Activated T-helper 1 cell treated with anti-CD3 and anti-CD28 coated beads, Interleukin-2, amount 50 U/mL, for 16 hours (primary cell): ENCODE measurements at places on chromosomes 5 and 9.

DNA sequence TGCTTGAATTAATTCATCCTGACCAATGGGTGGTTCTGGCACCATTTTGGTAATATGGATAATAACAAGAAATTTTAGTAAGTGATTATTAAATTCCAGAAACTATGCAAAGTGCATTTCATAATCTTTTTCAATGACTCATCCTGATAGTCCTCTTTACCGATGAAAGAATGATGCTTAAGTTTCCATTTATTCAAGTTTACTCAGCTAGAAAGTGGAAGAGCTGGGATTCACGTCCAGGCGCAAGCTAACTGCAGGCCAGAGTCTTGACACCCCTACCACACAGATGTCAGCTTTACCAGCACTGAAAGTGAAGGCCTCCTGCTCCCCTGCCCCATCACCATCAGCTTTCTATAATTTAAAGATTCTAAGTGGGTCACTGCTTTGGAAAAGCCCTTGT is 493.5 kb upstream of the WWC1 start:
- no peak for DNase-seq

- DNase-seq = no peak
Measured at GRCh38 chr5:142958944-142959682, 188.9 kb downstream of the ARHGAP26 start.

- peak; percentile 81 for DNase-seq
Measured at GRCh38 chr9:128438343-128439109, 17.3 kb upstream of the ODF2 start.

DNA sequence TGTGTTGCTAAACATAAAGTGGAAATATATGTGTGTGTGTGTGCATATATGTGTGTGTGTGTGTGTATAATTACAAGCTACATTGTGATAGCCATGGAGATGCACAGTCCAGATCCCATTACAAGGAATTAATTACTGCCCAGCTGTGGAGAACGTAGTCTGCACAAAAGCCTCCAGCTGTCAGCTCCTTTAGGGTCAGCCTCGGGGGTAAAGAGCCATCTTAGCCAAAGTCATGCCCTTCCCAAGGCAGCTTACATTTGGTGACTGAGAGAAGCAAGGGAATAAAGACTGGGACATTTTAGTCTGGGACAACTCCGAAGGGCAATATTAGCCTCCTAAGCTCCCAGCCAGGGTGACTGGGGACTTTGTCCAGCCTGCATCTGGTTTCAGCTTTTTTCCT is 21.9 kb upstream of the FOCAD start:
- no peak for DNase-seq

GRCh38 chr9:31314241-31314640 is 1070.2 kb upstream of the ACO1 start:
- no peak for DNase-seq

DNA sequence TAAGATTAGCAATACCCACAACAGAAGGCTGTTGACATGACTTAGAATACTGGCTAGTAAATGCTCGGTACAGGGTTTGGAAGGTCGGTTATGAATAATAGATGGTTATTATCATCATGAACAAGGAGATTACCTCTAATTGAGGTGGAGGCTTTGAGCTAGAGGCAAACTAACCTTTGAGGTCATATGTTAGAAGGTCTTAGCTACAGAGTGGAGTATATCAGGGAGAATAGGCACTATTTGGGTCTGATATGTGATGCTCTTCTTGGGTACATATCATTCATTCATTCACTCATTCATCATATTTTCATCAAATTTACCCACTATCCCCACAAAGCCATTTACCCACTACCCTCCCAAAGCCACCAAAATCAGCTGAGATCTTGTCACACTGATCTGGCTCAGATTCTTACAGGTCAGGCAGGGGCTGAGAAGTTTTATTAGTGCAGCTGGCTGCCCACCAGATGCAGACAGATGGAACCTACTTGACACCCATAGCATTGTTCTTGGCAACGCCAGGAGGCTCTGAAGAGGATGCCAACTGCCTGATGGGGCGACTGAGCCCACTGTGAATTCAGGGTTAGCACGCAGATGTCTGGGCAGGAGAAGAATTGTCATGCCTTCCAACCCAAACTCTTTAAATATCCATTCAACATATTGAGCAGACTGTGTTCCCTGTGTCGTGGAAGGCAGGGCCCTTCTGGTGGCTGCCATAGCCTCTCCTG is 90.2 kb upstream of the SH3PXD2B start:
- no peak for DNase-seq

DNA sequence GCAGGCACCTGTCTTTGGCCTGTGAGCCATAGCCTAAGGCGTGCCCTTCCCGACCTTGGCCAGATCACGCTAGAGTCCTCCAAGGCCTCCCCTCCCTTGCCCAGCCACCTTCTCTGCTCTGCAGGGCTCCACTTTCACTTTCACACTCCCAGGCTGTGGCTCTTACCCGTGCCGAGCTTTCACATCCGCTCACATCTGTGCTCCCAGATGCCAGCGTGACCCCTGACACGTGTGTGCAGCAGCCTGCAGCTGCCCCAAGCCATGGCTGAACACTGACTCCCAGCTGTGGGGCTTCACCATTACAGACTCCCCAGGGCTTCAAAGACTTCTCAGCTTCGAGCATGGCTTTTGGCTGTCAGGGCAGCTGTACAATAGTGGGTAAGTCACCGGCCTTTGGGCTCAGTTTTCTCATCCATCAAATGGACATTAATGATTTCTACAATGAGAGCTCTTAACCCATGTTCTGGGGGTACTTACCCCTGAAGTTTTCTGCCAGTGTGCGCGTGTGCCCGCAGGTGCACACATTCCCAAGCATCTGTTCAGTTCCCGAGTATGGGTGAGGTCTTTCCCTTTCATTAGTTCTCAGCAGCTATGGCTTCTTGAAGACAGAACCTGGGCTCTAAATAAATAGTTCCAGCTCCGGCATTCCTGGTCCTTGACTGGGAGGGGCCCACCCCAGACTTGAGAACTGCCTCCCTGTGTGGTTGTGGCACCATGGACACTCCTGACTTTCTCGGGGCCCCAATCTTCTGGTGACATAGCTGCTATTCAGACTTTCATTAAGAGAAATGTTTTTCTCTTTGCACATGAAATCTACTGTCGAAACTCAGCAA is 118.6 kb downstream of the RGS3 start:
- DNase-seq = peak; percentile 57

DNA sequence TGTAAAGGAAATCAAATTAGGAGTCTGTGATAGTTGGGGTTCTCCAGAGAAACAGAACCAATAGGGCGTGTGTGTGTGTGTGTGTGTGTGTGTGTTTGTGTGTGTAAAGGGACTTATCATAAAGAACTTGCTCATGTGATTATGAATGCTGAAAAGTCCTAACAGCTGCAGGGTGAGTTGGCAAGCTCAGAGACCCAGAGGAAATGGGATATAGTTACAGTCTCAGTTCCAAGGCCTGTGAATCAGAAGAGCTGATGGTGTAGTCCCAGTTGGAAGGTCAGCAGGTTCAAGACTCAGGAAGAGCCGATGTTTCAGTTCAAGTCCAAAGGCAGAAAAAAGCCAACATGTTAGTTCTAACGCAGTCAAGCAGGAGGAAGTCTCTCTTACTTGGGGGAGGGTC is 214.2 kb downstream of the ELAVL2 start:
- DNase-seq = no peak

GRCh38 chr9:32571969-32572899 is 725 bp downstream of the NDUFB6 start:
- peak; percentile 52 for DNase-seq

GRCh38 chr5:15472116-15472515 is 27.9 kb upstream of the FBXL7 start:
- no peak for DNase-seq

GRCh38 chr9:130588416-130588815 is 9.0 kb downstream of the FUBP3 start:
- no peak for DNase-seq

GRCh38 chr9:99361817-99362216 is 139.7 kb downstream of the SEC61B start:
- no peak for DNase-seq

DNA sequence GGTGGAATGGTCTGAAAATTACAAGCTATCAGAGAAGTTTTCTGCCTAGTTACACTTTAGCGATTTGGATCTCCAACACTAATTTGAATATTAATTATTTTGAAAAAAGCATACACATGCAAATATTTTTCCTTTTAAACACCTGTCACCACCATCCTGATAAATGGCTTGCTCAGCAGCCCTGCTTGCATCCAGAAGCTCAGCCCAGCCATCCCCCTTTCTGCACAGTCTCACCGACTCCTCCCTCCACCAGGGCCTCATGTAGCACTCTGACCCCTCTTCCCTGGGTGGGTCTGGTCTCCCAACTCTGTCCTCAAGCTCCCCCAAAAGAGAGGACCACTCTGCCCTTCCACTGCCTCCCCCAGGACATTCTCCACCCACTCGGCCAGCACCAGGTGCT is 70.0 kb downstream of the C5orf15 start:
- DNase-seq = no peak

DNA sequence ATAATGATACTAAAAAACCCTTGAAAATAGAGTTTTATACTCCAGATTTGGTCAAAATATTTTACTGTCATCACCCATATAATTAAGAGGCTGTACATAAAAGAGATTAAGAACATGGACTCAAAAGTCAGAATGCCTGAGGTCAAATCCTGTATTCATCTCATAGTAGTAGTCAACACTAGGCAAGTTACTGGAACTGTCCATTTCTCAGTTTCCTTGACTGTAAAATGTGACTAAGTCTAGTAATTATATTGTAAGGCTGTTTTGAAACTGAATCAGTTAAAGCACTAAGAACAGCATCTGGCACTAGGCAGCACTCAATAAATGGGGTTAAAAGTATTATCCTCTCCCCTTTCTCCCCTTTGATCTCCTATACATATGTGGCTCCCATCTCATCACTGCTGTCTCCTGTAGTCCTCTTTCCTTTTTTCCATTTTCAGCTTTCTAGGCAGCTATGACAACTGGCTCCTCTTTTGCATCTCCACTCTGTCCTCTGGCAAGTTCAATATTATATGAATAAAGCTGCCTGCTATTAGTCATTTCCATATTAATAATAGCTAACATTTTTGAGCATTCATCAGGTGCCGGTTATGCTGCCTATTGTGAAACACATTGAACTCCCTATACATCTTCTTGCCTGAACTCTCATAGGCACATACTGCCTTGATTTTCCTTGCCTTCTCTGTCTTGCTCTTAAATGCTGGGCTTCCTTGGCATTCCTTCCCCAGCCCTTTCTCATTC is 185.8 kb upstream of the NREP start:
- DNase-seq = no peak

- DNase-seq = no peak
Measured at GRCh38 chr9:33273972-33274328, 9.1 kb downstream of the CHMP5 start.

DNA sequence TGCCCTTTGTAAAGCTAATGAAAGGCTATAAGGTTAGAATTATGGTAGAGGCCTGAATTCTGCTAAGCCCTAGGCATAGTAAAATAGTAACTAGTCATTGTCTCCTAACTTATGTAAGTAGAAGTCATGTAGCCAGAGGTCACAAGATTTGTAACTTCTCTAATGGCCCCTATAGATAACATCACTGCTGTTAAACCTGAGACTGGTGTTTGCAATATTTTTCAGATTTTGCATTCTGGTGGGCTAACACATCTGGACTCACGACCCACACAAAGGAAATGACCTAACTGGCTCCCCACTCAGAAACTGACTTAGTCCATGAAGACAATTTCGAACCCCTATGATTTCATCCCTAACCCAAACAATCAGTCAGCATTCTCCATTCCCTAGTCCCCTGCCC is 37.2 kb upstream of the TTC39B start:
- no peak for DNase-seq

DNA sequence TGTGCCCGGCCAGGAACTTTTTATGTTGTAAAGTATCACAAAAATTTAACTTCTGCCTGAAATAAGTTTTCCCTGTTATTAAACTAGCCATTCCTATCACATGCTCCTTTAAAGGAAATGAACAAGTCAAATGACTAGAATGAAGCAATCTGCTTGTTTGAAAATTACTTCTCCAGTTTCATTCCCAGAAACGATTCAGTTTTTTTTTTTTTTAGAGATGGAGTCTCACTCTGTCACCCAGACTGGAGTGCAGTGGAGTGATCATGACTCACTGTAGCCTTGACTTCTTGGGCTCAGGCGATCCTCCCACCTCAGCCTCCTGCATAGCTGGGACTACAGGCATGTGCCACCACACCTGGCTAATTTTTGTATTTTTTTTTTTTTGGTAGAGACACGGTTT is 13.3 kb upstream of the GNG10 start:
- no peak for DNase-seq

DNA sequence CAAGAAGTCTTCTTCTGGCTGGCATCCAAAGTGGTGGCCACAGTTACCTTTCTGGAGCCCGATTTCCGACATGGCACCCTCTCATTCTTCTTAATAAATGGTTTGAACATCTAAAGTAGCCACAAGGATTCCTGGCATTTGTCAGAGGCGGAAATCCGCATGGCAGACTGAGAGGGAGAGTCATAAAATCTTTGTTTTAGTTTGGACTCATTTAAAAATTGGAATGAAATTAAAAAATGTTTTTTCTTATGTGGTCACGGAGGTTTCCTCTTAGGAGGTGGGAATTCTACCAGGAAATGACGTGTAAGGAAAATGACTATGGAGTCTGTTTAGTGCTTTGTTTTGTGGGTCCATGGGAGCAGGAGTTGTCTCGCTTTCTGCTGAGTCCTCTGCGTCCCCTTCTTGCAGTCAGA is 133.0 kb upstream of the PTCH1 start:
- DNase-seq = no peak

GRCh38 chr5:43627028-43627427 is 24.0 kb downstream of the NNT start:
- DNase-seq = no peak

DNA sequence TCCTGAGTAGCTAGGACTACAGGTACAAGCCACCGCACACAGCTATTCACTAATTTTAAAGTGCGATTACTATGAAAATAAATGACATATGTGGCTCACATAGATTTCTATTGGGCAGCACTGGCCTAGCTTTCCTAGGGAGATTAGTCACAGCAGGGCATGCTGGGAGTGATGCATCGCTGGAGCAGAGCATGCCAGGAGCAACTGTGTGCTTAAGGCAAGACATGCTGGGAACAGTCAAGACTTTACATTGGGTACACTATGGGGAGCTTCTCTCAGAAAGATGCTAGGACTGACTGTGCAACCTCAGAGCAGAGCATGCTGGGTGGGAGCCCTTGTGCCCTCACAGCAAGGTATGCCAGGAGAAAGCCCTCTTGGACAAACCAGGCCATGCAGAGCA is 9.3 kb downstream of the ST6GALNAC6 start:
- no peak for DNase-seq

GRCh38 chr5:131186561-131187256 is 16.0 kb downstream of the LYRM7 start:
- DNase-seq = no peak

DNA sequence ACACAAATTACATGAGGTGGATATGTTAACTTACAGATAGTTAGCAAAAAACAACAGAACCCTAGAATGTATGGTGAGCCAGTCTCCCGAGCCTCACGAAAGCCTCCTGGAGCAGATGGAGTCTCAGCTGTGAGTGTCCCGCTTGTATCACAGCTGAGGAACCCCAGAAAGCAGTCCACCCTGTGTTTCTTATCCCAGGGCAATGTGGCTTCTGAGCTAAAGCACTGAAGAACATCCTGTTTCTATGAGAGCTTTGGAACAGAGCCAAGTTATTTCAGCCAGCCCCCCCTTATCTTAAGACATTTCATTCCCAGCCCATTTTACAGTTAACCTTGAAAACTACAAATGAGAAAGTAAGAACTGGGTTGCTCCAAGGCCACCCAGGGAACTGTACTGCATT is 1220.9 kb upstream of the CDH6 start:
- no peak for DNase-seq
